Bronchial smooth muscle cell (primary cell): ENCODE measurements at places on chromosomes 5 and 9. TPM values are rescaled to one million over a fixed set of nuclear protein-coding genes. Genes with fewer than 3 reads are reported as not detected.

Gene FABP6
- not detected in 2 replicates for total RNA-seq

Gene TBCA
- total RNA-seq: 98.3 and 112 TPM in 2 replicates

Gene SLC34A3
- not detected in 2 replicates for total RNA-seq

Gene GNA14
- 0.09 and 0.16 TPM in 2 replicates for total RNA-seq

Gene IL13
- total RNA-seq: 0.16 TPM in 1 of 2 replicates, not detected in the other

Gene PHF24
- total RNA-seq: 0.09 and 0.16 TPM in 2 replicates

Gene GLE1
- total RNA-seq: 17.5 and 19.4 TPM in 2 replicates

Gene PCDHGB2
- 3.0 and 4.1 TPM in 2 replicates for total RNA-seq

Gene NR6A1
- 0.26 and 0.47 TPM in 2 replicates for total RNA-seq

Gene ZFP37
- total RNA-seq: 3.3 and 3.7 TPM in 2 replicates

Gene IFNW1
- total RNA-seq: 0.09 TPM in 1 of 2 replicates, not detected in the other

Gene WWC1
- total RNA-seq: 0.17 and 0.32 TPM in 2 replicates

Gene SV2C
- total RNA-seq: not detected in 2 replicates

Gene TRIM14
- total RNA-seq: 0.94 and 1.4 TPM in 2 replicates

Gene PCDHA8
- total RNA-seq: 0.16 and 0.17 TPM in 2 replicates

Gene PAEP
- total RNA-seq: not detected in 2 replicates

Gene FOXB2
- not detected in 2 replicates for total RNA-seq

Gene PCDHGA3
- total RNA-seq: 1.0 and 1.9 TPM in 2 replicates

Gene FOXD1
- 3.3 and 8.2 TPM in 2 replicates for total RNA-seq

Gene TRMO
- 11.7 and 17.9 TPM in 2 replicates for total RNA-seq

Gene GABRA6
- not detected in 2 replicates for total RNA-seq

Gene NEUROG1
- total RNA-seq: not detected in 2 replicates

Gene CERCAM
- 85.4 and 95.0 TPM in 2 replicates for total RNA-seq

Gene POLK
- total RNA-seq: 24.3 and 26.6 TPM in 2 replicates

Gene PCDHGA9
- total RNA-seq: 2.9 and 3.8 TPM in 2 replicates

Gene RETREG1
- 0.63 TPM in 1 of 2 replicates, not detected in the other for total RNA-seq

Gene CCNJL
- total RNA-seq: under 0.01 and 0.09 TPM in 2 replicates
